ENCODE measurements at places on chromosomes 5 and 9.
A peak's percentile ranks its signal among the peaks of the same experiment; 100 is the strongest.

- DNase-seq, result no peak
Measured at GRCh38 chr5:124341066-124341858, 405.2 kb downstream of the ZNF608 start.

GRCh38 chr9:94084314-94084713, at the start of gene PTPDC1:
TSS of gene PTPDC1 (plus strand) at chr9:94084464. CDS start at chr9:94084531, 67 bp downstream.
- peak; percentile 84 for DNase-seq

GRCh38 chr9:134858051-134858841, 22.4 kb upstream of the FCN2 start:
- DNase-seq, result peak; percentile 59

DNA sequence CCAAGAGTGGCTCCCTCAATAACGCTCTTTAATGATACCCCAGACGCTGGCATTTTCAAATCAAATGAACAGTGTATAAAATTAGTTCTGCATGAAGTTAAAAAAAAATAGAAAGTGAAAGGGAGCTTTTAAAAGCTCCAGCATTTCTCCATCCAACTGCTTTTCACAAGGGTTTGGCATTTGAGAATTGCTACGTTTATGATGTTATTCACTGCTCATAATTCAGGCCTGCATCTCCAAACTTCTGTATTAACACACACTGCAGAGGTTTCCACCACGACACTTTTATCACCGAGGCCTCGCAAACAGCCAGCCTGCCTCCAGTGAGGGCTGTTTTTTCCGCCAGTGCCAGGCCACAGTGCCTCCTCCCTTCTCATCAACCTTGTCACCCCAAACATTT, 205.5 kb upstream of the EFNA5 start:
- peak; percentile 27 for DNase-seq

All from AG10803 (cell line).